ENCODE measurements at places on chromosomes 5 and 9.

DNA sequence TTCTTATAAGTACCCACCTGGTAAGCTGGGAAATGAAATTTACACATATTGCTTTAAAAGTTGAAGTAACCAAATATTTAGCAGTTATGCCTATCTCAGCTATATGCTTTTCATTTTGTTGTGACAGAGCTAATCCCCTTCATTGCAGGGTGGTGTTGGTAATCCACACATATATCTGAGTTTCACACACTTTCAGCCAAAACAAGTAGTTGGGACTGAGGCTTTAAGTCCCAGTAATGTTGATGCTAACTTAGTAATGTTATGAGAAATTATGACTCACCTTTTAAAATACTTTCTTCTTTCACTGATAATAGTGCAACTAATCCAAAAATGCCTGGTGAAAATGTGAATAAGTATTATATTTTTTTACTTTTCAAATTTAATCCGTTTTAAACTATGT, 19.2 kb upstream of the RICTOR start:
- DNase-seq = no peak

DNA sequence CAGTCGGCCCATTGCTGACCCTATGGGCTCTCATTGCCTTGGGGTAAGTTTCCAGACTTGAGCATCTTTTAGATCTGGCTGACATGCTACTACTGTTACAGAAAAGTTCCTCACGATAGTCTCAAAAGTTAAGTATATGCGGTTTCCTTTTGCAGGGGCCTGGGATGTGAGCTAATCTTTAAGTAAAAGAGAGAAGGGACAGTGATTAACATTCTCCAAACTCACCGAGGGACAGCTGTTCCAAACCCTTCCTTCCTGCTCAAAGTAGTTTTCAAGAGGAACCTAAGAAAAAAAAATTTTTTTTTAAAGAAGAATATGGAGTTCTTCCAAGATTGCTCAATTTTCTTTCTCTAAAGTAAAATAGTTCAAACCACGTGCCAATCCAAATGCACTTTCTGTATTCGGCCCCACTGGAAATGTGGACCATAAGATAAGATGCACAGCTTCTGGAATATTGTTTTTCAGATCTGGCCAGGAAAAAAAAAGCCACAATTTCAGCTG, 168.0 kb upstream of the SPRY4 start:
- no peak for DNase-seq

GRCh38 chr5:36045895-36046294, 20.8 kb downstream of the UGT3A2 start:
- no peak for DNase-seq

DNA sequence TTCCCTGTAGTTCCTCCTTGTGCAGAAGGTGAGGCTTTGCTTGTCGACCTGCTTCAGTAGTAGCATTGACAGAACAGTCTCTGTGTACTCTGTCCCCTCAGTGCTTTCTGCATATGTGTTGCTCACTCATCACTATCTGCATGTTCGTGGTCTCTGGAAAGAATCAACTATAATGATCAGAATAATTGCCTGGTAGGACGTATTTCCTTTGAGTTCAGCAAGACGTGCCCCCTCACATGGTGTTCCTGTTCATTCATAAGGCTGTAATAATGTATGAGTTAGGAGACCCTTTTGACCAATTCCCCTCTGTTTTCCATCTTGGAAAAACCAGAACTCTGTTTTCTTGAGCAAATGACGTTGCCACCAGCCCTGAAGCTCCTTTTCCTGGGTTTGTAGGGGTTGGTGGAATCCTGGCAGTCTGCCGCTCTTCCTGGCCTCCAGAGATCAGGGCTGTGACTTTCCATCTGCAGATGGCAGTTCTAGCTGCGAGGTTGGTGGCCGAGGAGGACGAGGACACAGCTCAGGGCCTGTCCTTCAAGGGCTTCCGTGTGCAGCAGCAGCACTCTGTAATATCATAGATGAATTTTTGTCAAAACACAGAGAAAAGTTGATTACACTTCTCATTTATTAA, 61.9 kb downstream of the EXOSC2 start:
- DNase-seq = no peak

DNA sequence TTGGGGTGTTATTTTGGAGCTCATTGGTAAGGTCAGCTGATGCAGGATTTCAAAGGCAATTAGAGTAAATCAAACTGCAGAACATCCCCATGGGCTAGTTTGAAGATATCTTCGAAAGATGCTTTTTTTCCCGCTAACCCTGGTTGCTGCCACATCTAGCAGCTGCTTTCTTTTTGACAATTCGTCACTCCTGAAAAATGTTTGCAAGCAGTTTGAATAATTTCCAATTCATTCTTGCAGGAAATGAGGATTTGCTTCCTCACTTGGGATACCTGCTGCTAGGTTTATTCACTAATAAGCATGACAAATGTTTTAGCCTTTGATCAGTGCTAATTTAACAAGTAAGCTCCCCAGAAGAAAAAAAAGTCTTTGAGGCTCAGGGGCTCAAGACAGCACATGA, 649.6 kb upstream of the RORB start:
- DNase-seq = no peak

DNA sequence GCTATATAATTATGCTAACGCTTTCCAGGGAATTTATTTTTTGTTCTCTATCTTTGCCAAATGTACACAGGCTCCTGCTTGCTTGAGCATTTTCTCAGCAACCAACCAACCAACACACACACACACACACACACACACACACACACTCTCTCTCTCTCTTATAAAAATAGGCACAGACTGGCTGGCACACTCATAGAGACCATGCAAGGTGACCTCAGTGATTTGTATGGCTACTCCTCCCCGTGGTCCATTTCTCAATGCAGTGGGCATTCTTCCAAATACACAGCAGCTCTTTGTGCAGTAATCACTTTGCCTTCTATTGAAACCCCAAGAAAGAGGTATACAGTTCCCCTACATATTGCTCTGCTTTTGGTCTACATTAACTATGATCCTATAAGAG, 416.0 kb downstream of the MAN2A1 start:
- DNase-seq = peak; percentile 15

DNA sequence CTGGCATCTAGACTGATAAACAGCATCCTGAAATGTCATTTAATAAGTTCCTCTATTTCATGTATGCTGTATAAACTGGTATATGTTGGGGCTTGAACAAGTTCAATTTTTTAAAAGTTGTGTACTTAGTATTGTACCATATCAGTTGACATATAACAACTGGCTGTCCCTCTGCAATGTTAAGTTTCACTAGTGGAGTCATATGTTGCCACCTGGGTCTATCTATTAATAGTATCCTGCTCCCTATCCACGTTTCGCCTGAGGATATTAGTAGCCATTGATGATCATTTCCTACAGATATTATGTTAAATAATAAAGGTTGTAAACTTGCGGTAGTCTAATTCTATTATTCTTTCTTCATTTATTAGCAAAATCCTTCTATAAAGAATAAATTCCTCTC, 177.6 kb downstream of the RFX3 start:
- DNase-seq = no peak

DNA sequence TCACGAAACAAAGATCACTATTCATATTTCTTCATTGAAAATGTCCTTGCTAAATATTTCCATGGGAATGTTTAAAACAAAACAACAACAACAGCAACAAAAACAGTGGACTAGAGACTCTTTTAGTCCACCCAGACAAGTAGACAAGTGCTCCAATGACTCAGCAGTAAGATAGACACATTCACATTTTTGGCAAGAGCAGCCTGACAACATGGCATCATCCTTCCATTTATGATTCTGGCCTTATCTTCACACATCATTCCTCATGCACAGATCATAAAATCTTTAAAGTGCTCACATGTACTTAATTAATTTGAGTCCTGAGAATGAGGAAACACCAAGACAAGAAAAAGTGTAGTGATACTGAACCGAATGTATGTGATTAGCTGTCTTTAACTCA, 132.6 kb upstream of the PDE4D start:
- DNase-seq = no peak

DNA sequence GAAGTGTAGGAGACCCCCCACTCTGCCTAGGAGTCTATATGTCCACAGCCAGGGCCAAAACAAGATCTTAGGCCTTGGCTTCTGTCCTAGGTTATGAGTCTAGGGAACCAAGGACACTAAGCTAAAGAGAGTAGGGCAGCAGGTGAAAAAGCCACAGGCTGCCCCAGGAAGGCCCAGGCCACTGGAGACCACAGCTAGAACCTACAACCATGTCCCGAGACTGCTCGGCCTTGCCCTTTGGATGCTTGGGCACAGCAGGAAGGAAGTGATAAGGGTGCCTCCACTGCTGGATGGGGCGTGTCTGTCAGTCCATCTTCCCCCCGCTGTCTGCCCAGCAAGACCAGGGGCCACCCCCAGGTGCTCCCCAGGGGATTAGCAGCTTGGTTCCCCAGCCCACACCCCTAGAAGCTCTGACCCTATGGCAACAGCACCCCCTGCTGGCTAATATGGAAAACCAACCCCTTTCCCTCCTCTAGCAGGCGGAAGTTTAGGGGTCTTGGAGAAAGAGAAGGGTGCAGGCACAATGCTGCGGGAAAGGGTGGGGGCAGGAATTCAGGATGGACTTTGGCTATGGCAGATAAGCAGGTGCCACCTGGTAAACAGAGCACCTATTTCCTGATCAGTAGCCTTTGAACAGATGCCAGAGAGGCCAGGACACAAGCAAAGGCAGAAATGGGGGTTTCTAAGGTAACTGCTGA, 10.5 kb upstream of the IRF1 start:
- peak; percentile 43 for DNase-seq

DNA sequence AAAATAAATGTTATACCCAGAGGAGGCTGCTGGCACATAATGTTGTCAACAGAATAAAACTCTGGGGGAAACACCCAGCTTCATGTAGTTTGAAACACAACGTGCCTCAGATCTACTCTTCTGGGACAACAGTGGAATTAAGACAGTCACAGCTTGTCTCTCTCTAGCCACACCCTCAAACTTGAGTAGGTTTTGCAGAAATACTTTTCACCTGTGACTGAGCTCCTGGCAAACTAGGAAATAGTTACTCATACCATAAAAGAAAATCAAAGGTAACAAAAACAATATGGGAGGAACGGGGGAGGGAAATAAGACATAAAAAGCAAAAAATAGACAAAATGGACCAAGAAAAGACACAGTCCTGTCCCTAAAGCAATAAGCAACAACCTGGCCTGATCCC, 14.4 kb downstream of the ELAVL2 start:
- DNase-seq = peak; percentile 37

GRCh38 chr5:177300236-177300880, 3.2 kb downstream of the RAB24 start:
- DNase-seq = peak; percentile 49

DNA sequence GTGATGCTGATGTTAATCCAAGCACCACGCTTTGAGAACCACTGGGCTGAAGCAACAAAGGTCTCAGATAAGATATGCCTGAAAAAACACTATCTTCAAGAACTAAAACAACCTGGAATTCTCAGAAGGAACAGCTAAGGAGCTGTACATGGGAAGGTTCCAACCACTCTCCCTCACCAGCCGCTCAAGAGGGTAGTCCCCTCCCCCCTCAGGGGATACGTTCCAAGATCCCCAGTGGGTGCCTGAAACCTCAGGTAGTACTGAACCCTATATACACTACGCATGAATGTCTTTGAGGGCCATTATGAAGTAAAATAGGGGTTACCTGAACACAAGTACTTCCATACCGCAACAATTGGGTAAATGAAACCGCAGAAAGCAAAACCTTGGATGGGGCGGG, 1.9 kb downstream of the BOD1 start:
- no peak for DNase-seq

GRCh38 chr9:133619791-133620190, 10.6 kb upstream of the FAM163B start:
- DNase-seq = no peak

GRCh38 chr9:2506321-2506720, 115.3 kb upstream of the VLDLR start:
- DNase-seq = no peak

DNA sequence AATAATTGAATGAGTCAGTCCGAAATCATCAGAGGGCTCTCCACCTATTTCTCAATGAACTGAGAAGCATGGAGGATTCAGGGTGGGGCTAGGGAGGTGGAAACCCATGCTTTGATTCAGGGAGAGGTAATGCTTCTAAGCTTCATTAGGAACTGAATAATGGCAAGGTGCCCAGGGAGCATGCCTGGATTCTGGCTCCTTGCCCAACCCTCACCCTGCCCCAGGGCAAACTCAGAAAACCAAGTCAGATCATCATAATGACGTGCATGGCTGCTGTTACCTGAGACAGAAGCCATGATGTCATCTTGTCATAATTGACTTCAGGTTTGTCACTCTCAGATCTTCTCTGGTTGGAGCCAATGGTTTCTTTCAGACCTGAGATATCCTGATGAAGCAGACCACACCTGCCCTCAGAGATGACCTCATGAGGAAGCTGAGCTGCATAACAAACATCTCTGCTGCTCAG, 199.6 kb downstream of the SYK start:
- DNase-seq = peak; percentile 99

GRCh38 chr5:59268756-59269415, 624.6 kb downstream of the PDE4D start:
- no peak for DNase-seq

DNA sequence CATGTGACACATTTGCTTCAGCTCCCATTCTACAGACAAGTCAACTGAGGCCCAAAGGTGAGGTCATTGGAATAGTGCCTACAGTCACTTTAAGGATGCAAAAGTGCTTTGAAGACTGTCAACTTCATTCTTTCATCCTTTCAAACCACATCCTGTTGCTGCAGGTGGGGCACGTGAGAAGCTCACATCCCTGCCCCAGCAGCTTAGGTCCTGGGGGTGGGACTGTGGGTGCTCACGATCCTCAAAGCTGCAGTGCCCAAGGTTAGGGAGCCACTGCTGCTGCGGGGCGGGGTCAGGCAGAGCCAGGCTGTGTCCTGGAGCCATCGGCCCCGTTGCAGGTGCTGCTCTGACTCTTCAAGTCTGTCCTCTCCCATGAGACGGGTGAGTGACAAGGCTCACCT, 57.9 kb upstream of the IER5L start:
- no peak for DNase-seq

DNA sequence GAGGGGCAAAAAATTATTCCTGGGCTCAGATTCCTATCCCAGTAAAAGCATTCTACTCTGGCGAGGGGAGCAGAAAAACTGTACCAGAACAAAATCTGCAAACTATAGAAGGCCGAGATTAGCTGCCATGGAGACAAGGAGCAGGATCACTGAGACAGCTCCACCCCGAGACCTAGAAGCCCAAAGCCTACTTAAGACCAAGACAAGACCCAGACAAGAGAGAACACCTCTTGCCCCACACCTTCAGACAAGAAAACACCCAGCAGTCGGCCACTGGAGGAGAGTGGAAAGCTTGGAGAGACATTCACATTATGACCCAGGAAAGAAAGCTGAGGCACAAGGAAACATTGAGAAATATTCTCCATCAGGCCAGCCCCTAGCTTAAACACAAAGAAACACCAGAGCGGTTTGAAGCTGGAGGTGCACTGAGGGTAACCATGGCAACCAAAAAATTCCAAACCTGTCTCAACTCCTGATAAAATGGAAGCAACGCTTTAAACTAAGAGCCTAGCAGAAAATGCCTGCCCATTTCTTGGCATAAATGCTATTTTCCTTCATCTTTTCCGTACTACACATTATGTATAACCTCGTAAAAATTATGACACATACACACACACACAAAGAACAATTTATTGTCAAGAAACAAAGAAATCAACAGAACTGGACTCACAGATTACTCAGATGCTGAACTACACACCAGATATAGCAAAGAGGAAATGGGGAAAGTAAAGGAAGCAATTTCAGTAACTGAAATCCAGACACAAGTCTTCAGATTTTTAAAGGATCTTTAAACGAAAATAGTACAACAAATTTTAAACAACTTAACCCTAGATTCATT, 53.8 kb upstream of the FTMT start:
- no peak for DNase-seq

- DNase-seq = no peak
Observed at GRCh38 chr5:75202935-75203334, 33.7 kb downstream of the ANKRD31 start.

Measured in RWPE1 (cell line).